SK-N-DZ (cell line): ENCODE measurements at places on chromosomes 16 and 17.

- no peak for DNase-seq
Observed at GRCh38 chr16:645852-646678, 3.1 kb upstream of the WDR90 start.

- DNase-seq: peak; percentile 49
Observed at GRCh38 chr16:54244061-54244886, 42.3 kb downstream of the IRX3 start.

DNA sequence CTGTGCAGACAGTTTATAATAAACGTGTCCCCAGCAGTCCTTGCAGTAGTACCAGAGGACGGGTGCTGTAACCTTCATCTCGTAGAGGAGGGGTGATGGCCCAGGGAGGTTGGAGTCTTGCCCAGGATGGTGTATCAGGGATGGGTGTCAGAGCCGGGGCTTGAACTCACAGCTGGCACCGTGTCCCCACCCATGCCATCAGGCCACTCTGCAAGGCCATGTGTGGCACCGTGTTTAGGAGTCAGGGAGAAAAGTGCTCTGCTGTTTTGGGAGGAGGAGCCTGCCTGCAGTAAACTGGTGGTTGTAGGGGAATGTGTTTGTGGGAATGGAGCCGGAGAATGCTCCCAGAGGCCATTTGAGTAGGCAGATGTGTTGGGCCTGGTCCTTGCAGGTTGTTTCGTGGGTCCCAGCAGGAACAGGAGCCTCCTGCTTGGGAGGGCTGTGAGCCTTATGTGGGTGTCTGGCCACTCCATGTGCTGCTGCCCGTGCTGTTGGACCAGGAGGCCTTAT lies 1.7 kb downstream of the ADORA2B start:
- DNase-seq: no peak

- no peak for DNase-seq
Observed at GRCh38 chr17:37392024-37392590, 14.5 kb downstream of the ACACA start.

GRCh38 chr17:19645734-19646201 lies 2.8 kb upstream of the ALDH3A2 start:
- no peak for DNase-seq

DNA sequence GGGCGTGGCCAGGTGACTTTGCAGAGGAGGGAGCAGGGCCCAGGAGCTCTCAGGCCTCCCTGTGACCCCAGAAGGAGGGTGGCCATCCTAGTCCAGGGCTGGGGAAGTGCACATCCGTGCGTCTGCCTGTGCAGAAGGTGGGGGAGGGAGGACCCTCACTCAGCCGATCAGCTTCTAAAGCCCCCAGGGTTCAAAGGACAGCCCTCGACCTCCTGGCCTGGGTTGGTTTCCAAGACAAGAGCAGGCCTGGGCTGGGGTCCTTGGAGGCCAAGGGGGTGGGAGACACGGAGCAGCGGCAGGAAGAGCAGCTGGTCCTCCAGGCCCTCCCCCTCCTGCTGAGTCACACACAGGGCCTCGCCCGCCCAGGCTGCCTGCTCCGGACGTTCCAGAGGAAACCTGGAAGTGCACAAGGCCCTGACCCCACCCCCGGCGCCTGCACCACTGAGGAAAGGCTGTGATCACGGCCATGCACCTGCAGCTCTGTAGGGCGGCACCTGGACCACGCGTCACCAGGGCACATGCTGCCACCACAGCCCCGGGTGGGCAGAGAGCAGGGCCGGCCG lies 67.1 kb upstream of the ZNF469 start:
- peak; percentile 67 for DNase-seq

DNA sequence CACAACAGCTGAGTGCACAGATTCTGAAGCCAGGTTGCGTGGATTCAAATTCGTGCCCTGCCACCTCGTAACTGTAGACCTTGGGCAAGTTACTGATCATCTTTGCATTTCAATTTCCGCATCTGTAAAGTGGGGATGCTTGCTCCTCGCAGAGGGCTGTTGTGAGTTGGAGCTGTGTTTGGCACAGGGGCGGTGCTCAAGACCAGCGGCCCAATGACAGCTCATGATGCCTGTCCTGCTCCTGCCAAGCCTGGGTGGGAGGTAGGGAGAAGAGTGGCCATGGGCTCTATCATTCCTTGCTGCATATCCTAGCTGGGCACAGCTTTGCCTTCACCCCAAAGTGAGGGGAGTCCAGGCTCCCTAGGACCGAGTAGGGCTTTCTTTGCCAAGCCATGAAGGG lies 12.6 kb downstream of the NXPH3 start:
- no peak for DNase-seq

DNA sequence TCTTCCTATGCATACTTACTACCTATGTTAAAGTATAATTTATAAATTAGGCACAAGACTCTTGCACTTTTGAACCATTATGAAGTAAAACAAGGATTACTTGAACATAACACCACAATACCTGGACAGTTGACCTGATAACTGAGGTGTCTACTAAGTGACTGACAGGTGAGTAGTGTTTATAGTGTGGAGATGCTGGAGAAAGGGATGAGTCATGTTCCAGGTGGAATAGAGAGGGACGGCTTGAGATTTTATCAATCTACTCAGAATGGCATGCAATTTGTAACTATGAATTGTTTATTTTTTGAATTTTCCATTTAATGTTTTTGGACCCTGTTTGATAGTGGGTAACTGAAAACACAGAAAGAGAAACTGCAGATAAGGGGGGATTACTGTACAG lies 287.6 kb downstream of the MAP2K6 start:
- no peak for DNase-seq

- no peak for DNase-seq
Observed at GRCh38 chr17:9414471-9414870, 161.1 kb downstream of the STX8 start.

GRCh38 chr16:84687715-84688114 lies 12.1 kb upstream of the USP10 start:
- DNase-seq: no peak

GRCh38 chr17:82214012-82214628 lies 1.5 kb upstream of the CCDC57 start:
- DNase-seq: no peak

GRCh38 chr17:42050393-42051012 lies at the start of gene C17orf113:
C17orf113 (minus strand) TSS chr17:42050601; CDS start chr17:42043376, 7,225 bp downstream.
- peak; percentile 70 for DNase-seq

GRCh38 chr17:48718761-48719641 lies 3.3 kb downstream of the PRAC1 start:
- no peak for DNase-seq

- DNase-seq: no peak
Observed at GRCh38 chr16:80114699-80115098, 426.1 kb upstream of the DYNLRB2 start.

GRCh38 chr17:63337579-63337978 lies 108.5 kb downstream of the CYB561 start:
- no peak for DNase-seq

DNA sequence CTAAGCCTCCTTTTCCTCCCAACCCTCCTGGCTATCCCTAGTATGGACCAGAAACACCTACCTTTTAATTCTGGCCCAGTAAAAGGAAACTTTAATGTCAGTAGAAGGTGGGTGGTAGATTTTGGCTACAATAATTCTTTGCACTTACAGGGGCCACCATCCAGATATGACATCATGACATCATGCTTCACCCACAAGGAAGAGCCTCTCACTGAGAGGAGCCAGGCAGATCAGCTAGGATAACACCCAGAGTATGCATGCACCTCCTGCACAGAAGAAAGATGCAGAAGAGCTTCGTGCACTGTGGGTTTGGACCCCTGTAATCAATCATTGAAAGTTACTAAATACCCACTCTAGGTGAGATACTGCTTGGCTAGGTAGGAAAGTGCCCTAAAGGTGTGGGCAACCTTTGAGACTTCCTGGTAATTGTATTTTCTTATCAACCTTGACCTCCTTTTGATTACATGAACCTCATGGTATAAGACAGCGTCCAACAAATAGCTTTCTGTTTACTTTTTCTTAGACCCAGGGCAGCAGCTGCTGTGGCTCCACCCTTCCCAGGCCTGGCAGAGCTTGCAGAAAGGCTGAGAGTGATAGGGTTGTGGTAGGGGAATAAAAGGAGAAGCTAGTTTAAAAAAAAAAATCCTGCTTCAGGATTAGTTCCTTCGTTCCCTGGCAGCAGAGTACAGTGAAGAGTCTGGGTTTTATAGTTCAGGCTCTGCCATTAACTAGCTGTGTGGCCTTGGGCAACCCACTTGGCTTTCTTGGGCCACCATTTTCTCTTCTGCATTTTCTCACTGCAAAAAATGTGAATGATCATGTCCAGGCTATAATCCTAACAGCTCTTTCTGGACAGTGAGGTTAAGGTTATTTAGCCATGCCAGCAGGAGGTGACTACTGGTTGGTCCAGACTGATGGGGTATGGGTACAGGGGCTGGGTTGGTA lies 6.2 kb downstream of the MAP3K14 start:
- DNase-seq: no peak

DNA sequence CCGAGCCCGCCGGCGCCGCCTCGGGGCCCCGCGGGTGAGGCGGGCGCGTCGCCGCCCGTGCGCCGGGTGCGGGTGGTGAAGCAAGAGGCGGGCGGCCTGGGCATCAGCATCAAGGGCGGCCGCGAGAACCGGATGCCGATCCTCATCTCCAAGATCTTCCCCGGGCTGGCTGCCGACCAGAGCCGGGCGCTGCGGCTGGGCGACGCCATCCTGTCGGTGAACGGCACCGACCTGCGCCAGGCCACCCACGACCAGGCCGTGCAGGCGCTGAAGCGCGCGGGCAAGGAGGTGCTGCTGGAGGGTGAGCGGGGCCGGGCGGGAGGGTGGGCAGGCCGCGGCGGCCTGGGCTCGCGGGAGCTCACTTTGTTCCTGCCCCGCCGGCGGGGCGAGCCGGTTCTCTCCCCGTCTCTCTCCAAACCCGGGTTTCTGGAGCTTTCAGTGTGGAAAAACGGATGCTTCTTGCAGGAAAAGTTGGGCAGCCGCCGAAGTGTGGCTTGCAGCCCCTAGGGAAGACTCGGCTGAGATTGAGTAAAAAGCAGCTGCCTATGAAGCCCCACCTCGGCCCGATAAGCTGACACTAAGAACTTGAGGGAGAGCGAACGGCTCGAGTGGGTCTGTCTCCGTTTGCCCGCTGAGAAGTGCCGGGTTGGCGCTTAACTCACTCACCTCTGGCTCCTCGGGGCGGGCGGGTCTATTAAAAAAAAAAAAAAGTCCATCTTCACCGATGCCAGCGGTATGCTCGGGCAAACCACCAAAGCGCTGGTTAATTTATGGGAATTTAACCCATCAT lies 677 bp downstream of the SNTB2 start:
- DNase-seq: peak; percentile 43

DNA sequence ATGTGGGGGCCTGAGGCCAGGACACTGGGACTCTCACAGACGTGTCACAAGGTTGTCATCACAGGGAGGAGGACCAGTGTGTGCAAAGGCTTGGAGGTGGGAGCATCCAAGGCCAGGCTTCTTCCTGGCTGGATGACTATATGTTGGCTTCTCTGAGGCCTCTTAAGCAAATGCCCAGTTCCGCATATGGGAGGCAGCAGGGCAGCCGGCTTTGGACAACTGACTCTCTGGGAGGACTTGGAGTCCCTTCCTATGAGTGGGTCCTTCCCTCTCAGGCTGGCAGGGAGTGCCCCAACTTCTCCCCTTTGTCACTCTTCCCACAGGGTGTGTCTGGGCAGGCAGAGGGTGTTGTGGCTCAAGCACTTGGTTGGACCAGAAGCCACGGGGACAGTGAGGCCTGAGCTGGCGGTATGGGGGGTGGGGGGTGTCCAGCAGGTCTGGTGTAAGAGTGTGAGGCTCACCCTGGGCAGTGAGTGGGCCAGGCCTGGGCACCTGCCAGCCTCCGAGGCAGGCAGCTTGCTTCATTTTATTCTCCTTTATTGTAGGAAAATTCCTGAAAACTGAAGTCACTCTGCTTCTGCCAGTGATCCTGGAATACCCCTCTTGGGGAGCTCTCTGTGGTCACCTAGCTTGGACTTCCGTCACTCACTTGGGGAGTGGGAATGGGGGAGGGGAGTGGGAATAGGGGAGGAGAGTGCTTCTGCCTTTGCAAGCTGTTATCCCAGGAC lies 14.9 kb downstream of the ADGRG1 start:
- no peak for DNase-seq

- peak; percentile 87 for DNase-seq
Observed at GRCh38 chr17:45160447-45161287, 1.0 kb upstream of the HEXIM2 start.

DNA sequence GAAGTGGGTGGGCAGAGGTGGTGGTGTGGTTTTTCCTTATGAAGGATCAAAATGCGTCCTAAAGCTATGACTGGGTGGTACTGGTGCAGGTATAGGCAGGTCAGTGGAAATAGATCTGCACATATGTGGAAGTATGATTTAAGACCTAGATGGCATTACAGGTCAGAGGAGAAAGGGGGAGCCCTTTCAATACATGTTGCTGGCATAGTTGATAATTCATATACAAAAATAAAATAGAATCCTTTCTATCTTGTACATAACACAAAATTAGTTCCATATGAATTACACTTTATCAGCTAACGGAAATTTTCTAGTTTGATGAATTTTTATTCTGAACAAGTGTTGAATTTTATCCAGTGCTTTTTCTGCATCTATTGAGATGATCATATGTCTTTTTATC lies 20.8 kb upstream of the PIK3R5 start:
- DNase-seq: no peak

DNA sequence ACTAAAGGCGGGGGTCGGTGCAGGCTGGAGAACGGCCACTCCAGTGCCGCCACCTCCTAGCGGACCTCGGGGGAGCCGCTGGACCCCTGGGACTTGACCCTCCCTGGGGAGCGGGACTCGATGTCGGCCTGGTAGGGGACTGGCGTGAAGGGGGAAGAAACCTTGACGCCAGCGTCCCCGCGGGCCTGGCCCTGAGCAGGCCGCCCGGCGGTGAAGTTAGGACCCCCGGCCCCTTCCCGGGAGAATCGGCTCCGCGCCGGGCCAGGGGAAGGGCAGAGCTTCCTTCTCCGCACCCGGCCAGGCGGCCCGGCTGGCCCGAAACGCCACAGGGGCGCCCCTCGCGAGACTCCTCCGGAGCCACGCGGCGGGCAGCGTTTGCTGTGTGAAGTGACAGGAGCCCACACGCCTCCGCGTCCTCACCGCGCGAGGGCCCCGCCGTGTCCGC lies 389 bp downstream of the DUS1L start:
- DNase-seq: no peak

GRCh38 chr17:66543526-66543925 lies 241.1 kb downstream of the PRKCA start:
- DNase-seq: no peak
